ENCODE measurements at places on chromosomes 7 and 10. TPM values are rescaled to one million over a fixed set of nuclear protein-coding genes. Genes with fewer than 3 reads are reported as not detected.

The FLNC gene
- total RNA-seq, result 117 TPM

DNA sequence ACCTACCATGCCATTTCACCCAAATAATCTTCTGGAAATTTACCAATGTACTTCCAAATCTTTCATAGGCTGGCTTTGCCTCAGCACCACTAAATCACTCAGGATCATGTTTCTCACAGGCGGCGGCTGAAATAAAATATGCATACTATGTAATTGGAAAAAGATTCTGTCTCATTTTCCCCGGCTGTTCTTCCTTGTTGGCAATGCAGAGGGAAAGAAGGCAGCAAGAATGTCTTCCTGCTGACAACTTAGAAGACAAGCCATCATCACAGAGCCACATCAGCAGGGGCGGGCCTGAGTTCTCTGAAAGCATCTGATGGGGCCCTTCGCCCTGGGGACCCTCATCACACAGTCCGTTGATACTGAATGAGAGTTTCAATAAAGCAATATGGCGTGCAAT, 39.2 kb upstream of the COL1A2 start:
- H3K4me3 ChIP-seq, result no peak overlapping the region
- no peaks in the 10 kb centered on the region for H3K36me3 ChIP-seq
- H3K27ac ChIP-seq, result peak overlapping the region; percentile 23

DNA sequence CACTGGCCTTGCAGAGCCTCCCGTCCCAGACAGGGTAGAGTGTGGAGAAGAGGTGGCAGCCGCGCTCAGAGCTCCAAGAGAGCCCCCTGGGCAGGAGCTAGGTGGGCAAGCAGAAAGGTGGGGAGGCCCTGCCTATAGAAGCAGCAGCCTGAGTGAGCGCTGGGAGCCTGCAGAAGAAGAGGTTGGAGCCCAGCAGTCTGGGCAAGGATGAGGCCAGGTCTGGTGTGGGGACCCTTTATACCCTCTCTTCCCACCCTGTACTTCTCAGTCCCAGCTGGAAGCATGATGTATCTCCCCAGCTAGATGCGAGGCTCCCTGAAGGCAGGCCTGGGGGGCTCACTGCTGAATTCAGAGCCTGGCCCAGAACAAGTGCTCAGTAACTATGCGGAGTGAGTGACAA, 44.5 kb upstream of the ZMIZ1 start:
- no peak for DNase-seq
- no peaks in the 10 kb centered on the region for H3K4me1 ChIP-seq
- H3K36me3 ChIP-seq, result no peaks in the 10 kb centered on the region

The CYP26C1 gene
- not detected for total RNA-seq

DNA sequence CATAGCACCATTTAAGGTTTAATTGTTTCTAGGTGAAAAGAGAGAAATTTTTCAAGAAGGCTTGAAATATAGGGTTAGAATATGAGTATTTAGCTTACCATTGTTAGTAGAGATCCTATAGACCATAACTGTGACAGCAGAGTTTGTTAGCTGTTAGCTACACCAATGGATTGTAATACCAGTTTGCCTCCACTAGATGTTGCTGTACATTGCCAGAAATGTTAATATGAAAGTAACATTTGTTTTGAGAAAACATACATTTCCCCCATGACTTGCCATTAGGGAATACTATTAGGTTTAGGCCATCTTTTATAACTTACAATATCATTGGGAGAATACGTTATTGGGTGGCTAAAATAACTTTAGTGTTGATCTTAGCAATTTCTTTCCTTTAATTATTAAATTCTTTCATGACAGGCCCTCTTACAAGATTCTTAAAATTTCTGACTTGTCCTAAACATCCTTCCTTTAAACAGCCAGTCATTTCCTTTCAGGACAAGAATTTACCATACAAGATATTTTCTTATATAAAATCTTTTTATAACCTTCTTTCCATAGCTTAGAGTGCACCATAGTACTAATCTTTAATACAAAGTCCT, 39.5 kb downstream of the ZNF117 start:
- DNase-seq, result no peak
- H3K36me3 ChIP-seq, result no peaks in the 10 kb centered on the region
- no peaks in the 10 kb centered on the region for H3K27me3 ChIP-seq
- peak overlapping the region; percentile 29 for H3K27ac ChIP-seq

The PIP4K2A gene
- 34.9 TPM for total RNA-seq

DNA sequence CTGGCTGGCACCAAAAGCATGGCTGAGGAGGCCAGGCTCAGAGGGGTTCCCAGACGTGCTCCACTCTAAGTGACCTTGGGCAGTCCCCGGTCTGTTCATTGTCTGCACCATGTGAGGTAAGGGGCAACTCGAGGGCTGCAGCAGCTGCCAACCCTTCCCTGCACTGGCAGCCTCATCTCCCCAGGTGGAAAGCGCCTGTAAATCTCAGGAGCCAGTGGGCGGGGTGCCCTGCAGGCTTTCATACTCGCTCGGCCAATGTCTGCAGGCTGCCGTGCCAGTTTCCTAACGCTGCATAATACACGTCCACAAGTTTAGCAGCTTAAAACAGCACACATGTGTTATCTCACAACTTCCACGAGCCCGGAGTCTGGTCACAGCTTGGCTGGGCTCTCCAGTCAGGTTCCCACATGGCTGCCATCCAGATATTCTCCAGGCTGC, 12.6 kb upstream of the GDF10 start:
- H3K4me1 ChIP-seq, result no peaks in the 10 kb centered on the region
- peak; percentile 57 for DNase-seq
- no peaks in the 10 kb centered on the region for H3K36me3 ChIP-seq
- H3K27ac ChIP-seq, result peak overlapping the region; percentile 54
- H3K4me3 ChIP-seq, result no peak overlapping the region

The CRHR2 gene
- total RNA-seq, result 3.1 TPM

DNA sequence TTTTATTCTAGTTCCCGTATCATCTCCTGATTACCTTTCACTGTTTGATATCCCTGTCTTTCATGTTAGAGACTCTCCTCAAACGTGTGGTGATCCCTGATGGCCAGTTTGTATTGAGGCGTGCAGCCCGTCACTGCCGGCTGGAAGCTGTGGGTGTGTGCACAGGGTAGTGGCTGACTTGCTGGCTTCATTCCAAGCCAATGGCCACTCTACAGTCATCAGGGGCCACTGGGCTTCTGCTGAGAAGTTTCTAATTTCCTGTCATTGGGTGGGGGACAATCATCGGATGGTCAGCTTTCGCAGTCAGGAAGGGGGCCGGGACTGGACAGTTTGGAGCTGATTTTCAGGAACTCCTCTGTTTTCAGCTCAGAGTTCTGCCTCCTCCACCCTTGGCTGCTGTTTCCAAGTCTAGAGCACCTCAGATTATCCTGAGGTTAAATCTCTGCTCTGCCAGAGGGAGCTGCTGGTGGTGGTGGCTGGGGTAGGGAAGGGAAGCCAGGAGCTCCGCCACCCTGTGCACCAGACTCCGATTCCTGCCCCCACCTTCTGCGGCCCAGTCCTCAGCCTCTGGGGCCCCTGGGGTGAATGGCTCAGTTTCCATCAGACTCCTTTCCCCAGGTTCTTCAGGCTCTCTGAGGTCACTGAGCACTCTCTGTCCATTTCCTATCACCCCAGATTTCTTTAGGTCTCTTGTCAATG, 34.9 kb downstream of the BAIAP2L1 start:
- no peak overlapping the region for H3K4me3 ChIP-seq
- no peaks in the 10 kb centered on the region for H3K4me1 ChIP-seq
- no peak overlapping the region for H3K27ac ChIP-seq
- H3K27me3 ChIP-seq, result no peaks in the 10 kb centered on the region
- DNase-seq, result no peak

GRCh38 chr10:86100581-86101061, 266.0 kb downstream of the GRID1 start:
- H3K4me1 ChIP-seq, result no peaks in the 10 kb centered on the region
- no peak overlapping the region for H3K27ac ChIP-seq
- DNase-seq, result no peak
- H3K36me3 ChIP-seq, result no peaks in the 10 kb centered on the region
- H3K27me3 ChIP-seq, result no peaks in the 10 kb centered on the region

The GIMAP2 gene
- total RNA-seq, result 12.3 TPM

DNA sequence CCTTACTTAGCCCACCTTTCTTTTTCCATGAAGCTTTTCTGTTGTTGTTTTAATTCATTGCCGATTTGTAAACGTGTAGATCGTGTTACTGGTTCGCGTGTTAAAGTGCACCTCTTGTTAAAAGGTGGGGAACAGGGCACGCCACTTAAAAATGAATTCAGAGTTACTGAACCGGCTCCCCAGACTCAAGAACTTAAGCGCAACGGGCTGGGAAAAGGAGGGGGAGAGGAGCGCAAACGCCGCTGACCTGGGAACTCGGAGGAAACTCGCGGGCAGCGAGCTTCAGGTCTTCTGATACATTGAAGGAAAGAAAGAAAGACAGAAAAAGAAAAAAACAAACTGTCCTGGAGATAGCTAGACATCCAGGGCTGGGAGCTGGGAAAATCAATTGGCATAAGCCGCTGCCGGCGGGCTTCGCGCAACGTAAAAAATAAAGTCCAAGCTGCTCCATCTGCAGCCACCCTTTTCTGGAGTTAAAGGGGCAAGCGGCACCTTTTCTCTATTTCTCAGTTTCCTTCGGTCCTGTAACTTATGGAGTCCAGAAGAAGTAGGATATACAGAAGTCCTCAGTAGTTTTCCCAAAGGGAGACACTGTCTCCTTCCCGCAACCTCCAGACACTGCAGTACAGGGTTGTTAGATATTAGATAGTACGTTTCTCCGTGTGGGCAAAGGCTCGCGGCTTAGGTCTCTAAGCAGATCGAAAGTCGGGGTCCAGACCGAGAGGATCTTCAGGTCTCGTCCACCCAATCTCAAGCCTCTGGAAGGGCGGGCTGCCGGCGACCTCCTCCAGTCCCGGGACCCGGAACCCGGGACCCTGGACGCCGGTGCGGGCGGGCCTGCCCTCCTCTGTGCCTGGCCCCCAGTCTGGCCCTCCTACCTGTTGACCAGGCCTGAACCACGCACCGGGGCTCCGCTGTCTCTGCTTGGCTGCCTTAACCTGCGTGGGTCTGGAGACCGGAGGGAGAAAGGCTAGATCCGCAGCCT, 1.8 kb upstream of the DLX6 start:
- no peaks in the 10 kb centered on the region for H3K36me3 ChIP-seq
- no peak overlapping the region for H3K27ac ChIP-seq
- H3K4me3 ChIP-seq, result no peak overlapping the region
- H3K4me1 ChIP-seq, result no peaks in the 10 kb centered on the region
- H3K27me3 ChIP-seq, result peaks cover 24% of the 10 kb centered on the region

- no peaks in the 10 kb centered on the region for H3K4me1 ChIP-seq
- no peaks in the 10 kb centered on the region for H3K36me3 ChIP-seq
- no peaks in the 10 kb centered on the region for H3K27me3 ChIP-seq
- no peak overlapping the region for H3K4me3 ChIP-seq
- no peak overlapping the region for H3K27ac ChIP-seq
- DNase-seq, result no peak
Measured at GRCh38 chr7:145183069-145183468, 347.2 kb upstream of the TPK1 start.

DNA sequence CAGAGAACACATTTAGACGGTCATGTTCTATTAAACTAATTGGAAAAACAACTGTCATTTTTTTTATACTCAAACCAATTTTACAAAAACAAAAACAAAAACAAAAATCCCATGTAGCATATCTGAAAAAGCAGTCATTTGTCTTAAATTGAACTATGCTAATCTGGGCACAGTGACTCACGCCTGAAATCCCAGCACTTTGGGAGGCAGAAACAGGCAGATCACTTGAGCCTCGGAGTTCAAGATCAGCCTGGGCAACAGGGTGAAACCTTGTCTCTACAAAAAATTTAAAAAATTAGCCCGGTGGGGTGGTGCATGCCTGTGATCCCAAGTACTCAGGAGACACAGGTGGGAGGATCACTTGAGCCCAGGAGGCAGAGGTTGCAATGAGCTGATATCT, 253.4 kb downstream of the DOCK4 start:
- H3K27me3 ChIP-seq, result no peaks in the 10 kb centered on the region
- no peak overlapping the region for H3K27ac ChIP-seq
- H3K36me3 ChIP-seq, result no peaks in the 10 kb centered on the region
- DNase-seq, result no peak
- H3K4me3 ChIP-seq, result no peak overlapping the region

The PRSS37 gene
- total RNA-seq, result not detected

GRCh38 chr7:92963566-92963965, 127.2 kb upstream of the CDK6 start:
- H3K4me3 ChIP-seq, result no peak overlapping the region
- no peak overlapping the region for H3K27ac ChIP-seq
- H3K27me3 ChIP-seq, result no peaks in the 10 kb centered on the region
- DNase-seq, result no peak
- H3K4me1 ChIP-seq, result no peaks in the 10 kb centered on the region

The RPA3 gene
- total RNA-seq, result 0.96 TPM

DNA sequence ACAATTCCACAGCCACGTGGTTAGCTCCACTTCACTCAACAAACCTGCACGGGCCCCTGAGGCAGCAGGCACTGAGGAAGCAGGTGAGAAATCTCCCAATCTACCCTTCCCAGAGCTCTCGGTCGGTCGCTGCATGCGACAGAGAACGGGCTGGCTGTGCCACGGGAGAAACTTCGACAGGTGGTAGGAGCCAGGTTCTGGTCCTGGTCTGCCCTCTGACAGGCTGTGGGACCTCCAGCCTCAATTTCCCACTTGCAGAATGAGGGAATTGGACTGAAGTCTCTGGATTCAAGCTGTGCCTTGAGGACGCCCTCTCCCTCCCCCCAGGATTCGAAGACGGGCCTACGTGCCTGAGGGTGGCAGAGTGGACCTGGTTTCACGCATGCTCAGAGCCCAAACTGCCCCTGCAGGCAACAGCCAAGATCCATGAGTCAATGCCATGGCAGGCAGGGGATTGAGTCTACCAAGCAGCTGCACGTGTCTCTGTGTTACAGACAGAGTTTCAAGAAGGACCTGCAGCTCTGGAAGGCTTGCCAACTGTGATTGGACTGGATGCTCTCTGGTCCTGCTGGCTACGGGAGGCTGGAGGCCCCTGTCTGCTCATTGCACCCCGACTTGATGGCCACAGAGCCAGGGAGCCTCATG, 215.0 kb downstream of the USP6NL start:
- no peak overlapping the region for H3K4me3 ChIP-seq
- H3K27ac ChIP-seq, result no peak overlapping the region
- H3K36me3 ChIP-seq, result no peaks in the 10 kb centered on the region

- peak overlapping the region; percentile 44 for H3K4me3 ChIP-seq
- DNase-seq, result no peak
Measured at GRCh38 chr7:5691606-5692005, 89.9 kb downstream of the RNF216 start.

DNA sequence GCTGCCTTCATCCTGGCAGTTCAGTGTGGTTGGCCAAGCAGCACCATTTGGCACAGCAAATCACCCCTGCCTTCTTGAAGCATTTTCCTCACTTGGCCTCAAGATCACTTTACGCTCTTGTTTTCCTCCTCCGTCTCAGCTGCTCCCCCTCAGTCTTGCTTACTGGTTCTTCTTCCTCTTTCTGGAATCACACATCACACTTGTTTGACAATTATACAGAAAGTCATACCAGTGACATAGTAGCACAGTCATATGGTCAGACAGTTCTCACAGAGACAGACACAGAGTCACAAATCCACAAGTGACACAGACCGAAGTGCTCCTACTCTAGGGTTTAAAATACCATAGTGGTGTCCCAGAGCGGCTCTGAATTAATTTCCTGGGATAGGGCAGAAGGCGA, 43.8 kb upstream of the ARL4A start:
- no peak for DNase-seq
- no peak overlapping the region for H3K27ac ChIP-seq
- no peaks in the 10 kb centered on the region for H3K27me3 ChIP-seq
- no peaks in the 10 kb centered on the region for H3K4me1 ChIP-seq
- no peak overlapping the region for H3K4me3 ChIP-seq
- H3K36me3 ChIP-seq, result no peaks in the 10 kb centered on the region

GRCh38 chr7:2732959-2733584, 45.1 kb downstream of the AMZ1 start:
- peak overlapping the region; percentile 29 for H3K27ac ChIP-seq
- H3K27me3 ChIP-seq, result no peaks in the 10 kb centered on the region
- H3K36me3 ChIP-seq, result no peaks in the 10 kb centered on the region
- peaks cover 5% of the 10 kb centered on the region for H3K4me1 ChIP-seq
- peak; percentile 81 for DNase-seq
- no peak overlapping the region for H3K4me3 ChIP-seq

The PTPN20 gene
- total RNA-seq, result not detected

The CPXM2 gene
- total RNA-seq, result 125 TPM
